ENCODE measurements at places on chromosomes 2 and 18. TPM values are rescaled to one million over a fixed set of nuclear protein-coding genes. Genes with fewer than 3 reads are reported as not detected.

DNA sequence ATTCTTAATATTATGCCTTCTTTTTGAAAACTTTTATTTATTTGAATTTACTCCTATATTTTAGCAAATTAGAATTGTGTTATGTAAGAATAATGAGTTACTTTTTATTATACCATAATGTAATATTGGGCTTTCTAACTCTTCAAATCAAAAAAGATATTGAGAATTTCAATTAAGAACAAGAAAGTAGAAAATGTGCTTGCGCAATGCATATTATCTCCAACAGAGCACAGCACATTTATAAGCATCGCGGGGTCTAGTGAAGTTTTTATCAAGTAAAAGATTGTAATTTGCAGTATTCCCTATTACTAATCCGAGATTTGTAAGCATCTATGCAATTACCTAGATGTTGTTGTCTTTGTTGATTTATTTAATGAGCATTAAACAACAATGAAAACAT is 829.1 kb upstream of the CNTNAP5 start:
- H3K27ac ChIP-seq: no peak overlapping the region
- H3K4me1 ChIP-seq: no peaks in the 10 kb centered on the region
- H3K4me3 ChIP-seq: no peak overlapping the region
- no peak for DNase-seq

GRCh38 chr2:229774237-229774636 is 59.9 kb upstream of the DNER start:
- no peak for DNase-seq
- H3K4me1 ChIP-seq: no peaks in the 10 kb centered on the region
- no peak overlapping the region for H3K27ac ChIP-seq
- no peak overlapping the region for H3K4me3 ChIP-seq
- H3K36me3 ChIP-seq: peaks cover 42% of the 10 kb centered on the region

DNA sequence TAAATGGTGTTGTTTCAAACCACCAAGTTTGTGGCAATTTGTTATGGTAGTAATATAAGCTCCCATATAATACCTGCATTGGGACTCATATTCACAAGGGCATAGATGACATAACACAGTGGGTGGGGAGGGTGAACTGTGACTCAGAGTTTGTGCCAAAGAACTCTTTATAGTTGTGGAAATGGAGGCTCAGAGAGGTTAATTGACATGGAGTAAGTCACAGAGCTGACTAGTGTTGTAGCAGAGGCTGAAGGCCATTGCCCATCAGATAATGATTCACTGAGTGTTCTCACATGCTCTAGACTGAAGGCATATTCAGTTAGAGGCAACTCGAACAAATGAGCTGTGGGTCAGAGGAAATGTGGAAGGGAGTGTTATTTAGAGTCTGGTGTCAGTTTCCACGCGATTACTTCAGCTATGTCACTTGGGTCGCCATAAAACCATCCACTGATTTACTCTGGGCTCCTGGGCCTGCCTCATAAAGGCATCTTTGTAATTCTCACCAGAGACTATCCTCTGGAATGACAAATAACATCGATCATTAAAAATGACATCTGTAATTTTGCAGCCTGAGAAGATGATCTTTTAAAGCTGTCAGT is 264.7 kb downstream of the CCDC85A start:
- no peaks in the 10 kb centered on the region for H3K36me3 ChIP-seq
- H3K27ac ChIP-seq: no peak overlapping the region
- DNase-seq: no peak
- H3K4me3 ChIP-seq: no peak overlapping the region
- H3K4me1 ChIP-seq: peaks cover 16% of the 10 kb centered on the region
- no peaks in the 10 kb centered on the region for H3K27me3 ChIP-seq

The C2orf66 gene
- 1.4 TPM for total RNA-seq

DNA sequence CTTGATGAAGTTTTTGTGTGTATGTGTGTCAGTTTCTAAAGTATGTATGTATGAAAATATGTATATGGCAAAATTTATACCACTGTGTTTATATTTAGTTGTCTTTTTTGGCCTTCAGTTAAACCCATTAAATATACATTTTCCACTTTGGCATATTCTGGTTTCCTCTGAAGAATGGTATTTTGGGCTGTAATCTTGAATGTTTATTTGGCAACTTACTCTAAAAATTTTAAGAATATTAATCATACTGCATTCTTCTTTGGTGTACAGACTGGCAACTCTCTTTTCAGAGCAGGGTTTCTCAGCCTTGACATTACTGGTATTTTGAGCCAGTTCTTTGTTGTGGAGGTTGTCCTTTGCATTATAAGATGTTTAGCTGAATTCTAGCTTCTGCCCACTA is 27.9 kb upstream of the CCBE1 start:
- H3K4me3 ChIP-seq: no peak overlapping the region
- H3K4me1 ChIP-seq: no peaks in the 10 kb centered on the region
- H3K27me3 ChIP-seq: no peaks in the 10 kb centered on the region
- no peak overlapping the region for H3K27ac ChIP-seq

DNA sequence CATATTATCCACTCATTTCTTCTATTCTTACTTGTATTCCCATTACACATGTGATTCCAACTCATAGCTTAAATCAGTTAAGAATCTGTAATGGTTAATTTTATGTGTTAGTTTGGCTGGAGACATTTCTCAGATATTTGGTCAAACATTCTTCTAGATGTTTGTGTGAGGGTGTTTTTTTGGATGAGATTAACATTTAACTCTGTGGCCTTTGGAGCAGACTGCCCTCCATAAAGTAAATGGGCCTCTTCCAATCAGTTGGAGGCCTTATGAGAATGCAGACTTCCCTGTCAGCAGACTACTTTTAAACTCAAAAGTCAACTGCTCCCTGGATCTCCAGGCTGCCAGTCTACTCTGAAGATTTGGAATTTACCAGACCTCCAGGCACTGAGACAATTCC is 976.8 kb upstream of the ACVR2A start:
- H3K4me3 ChIP-seq: no peak overlapping the region
- DNase-seq: no peak
- no peaks in the 10 kb centered on the region for H3K27me3 ChIP-seq
- H3K4me1 ChIP-seq: no peaks in the 10 kb centered on the region
- no peak overlapping the region for H3K27ac ChIP-seq

- H3K4me1 ChIP-seq: peaks cover 27% of the 10 kb centered on the region
- no peak overlapping the region for H3K27ac ChIP-seq
- H3K36me3 ChIP-seq: no peaks in the 10 kb centered on the region
- no peak for DNase-seq
Measured at GRCh38 chr2:72828840-72829507, 3.1 kb upstream of the EXOC6B start.

GRCh38 chr2:28432362-28432761 is 39.7 kb downstream of the FOSL2 start:
- DNase-seq: no peak
- no peak overlapping the region for H3K4me3 ChIP-seq
- no peaks in the 10 kb centered on the region for H3K36me3 ChIP-seq
- H3K4me1 ChIP-seq: peaks cover 9% of the 10 kb centered on the region

GRCh38 chr18:49682173-49682802 is 120.4 kb downstream of the LIPG start:
- no peak overlapping the region for H3K27ac ChIP-seq
- no peaks in the 10 kb centered on the region for H3K27me3 ChIP-seq
- H3K4me3 ChIP-seq: no peak overlapping the region
- peaks cover 13% of the 10 kb centered on the region for H3K4me1 ChIP-seq
- H3K36me3 ChIP-seq: no peaks in the 10 kb centered on the region
- DNase-seq: no peak

- H3K27me3 ChIP-seq: peaks cover 2% of the 10 kb centered on the region
- DNase-seq: no peak
- no peaks in the 10 kb centered on the region for H3K4me1 ChIP-seq
Measured at GRCh38 chr2:133476931-133477615, 91.2 kb downstream of the NCKAP5 start.

The MPP4 gene
- total RNA-seq: 0.13 TPM

The MEMO1 gene
- total RNA-seq: 59.6 TPM

DNA sequence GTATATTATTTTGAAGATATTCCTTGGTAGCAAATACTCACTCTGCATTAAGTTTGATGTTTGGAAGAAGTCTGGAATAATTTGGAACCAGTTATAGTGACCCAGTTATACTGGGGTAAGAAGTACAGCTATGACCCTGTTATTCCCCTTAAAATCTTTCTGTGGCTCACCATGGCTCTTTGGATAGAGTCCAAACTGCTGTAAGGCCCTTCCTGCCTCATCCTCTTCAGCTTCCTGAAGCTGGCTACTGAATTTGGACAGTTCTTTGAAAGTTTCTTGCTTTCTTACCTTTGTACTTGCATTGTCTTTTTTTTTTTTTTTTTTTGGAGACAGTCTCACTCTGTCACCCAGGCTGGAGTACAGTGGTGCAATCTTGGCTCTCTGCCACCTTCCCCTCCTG is 85.6 kb downstream of the ABI2 start:
- H3K36me3 ChIP-seq: peaks cover 42% of the 10 kb centered on the region
- no peak overlapping the region for H3K27ac ChIP-seq
- DNase-seq: no peak
- no peak overlapping the region for H3K4me3 ChIP-seq

DNA sequence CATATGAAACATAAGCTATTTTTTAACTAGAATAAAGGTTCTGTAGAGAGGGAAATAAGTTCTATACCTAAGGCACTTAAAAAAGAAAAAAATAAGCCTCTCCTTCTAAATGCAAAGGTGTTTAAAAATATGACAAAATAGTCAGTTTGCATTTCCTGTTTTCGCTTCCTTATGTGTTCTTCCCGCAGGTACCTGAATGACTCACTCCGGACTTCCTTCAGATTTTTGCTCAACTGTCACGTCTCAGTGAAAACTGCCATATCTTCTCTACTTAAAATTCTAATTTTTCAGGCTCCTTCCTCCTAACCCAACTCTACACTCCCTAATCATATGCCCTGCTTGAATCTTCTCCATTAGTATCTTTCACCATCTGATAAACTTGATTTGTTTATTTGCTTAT is 1333.1 kb downstream of the LRP1B start:
- H3K4me1 ChIP-seq: peaks cover 4% of the 10 kb centered on the region
- H3K4me3 ChIP-seq: no peak overlapping the region
- no peaks in the 10 kb centered on the region for H3K27me3 ChIP-seq
- DNase-seq: no peak
- no peaks in the 10 kb centered on the region for H3K36me3 ChIP-seq

GRCh38 chr18:10119991-10120390 is 206.2 kb downstream of the VAPA start:
- no peak overlapping the region for H3K4me3 ChIP-seq
- H3K27ac ChIP-seq: no peak overlapping the region
- H3K4me1 ChIP-seq: peaks cover 5% of the 10 kb centered on the region
- no peaks in the 10 kb centered on the region for H3K36me3 ChIP-seq
- DNase-seq: no peak
- no peaks in the 10 kb centered on the region for H3K27me3 ChIP-seq

The RNF181 gene
- 155 TPM for total RNA-seq

The GPC1 gene
- 4.5 TPM for total RNA-seq

DNA sequence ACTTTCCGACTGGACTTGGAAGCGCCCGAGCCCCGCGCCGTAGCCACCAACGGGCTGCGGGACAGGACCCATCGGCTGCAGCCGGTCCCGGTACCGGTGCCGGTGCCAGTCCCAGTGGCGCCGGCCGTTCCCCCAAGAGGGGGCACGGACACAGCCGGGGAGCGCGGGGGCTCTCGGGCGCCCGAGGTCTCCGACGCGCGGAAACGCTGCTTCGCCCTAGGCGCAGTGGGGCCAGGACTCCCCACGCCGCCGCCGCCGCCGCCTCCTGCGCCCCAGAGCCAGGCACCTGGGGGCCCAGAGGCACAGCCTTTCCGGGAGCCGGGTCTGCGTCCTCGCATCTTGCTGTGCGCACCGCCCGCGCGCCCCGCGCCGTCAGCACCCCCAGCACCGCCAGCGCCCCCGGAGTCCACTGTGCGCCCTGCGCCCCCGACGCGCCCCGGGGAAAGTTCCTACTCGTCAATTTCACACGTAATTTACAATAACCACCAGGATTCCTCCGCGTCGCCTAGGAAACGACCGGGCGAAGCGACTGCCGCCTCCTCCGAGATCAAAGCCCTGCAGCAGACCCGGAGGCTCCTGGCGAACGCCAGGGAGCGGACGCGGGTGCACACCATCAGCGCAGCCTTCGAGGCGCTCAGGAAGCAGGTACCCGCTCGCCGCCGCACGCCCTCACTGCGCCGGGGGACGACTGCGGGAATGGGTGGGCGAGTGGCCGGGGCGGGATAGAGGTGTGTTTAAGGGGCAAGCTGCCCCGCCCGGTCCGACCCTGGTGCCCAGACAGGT is 713 bp downstream of the ATOH8 start:
- peak overlapping the region; percentile 88 for H3K4me3 ChIP-seq
- peaks cover 26% of the 10 kb centered on the region for H3K27me3 ChIP-seq

The FOXI3 gene
- 0.69 TPM for total RNA-seq

DNA sequence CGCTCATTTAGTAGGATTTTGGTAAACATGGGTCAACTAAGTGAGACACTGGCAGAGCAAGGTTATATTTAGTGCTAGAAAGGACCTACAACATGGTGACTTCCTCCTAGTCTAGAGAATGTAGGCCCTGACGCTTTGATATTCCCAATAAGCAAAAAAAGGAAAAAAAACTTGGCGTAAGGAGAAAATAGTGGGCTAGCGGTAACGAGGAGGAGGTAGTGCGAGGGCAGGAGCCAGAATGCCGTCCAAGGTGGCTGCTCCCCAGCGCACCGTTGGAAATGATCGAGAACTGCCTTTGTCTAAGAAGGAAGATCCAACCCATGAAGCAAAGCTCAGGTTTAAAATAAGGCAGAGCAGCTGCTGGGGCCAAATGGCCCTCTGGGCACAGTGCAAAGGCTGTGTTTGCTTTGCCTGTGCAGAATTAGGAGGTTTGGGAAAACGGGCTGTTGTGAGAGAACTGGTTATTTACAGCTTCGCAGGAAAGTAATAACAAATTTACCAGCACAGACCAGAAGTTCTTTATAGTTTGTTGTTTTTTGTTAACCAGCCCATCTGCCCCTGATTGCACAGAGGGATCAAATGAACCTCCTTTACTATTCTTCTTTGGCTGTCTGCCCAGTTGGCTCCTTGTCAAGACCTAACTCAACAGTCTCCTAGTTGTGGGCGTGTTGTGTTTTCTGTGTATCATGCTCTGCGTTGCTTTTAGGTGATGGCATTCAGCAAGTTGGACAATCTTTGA is 86.6 kb downstream of the ITGB1BP1 start:
- H3K4me1 ChIP-seq: peaks cover 4% of the 10 kb centered on the region
- peaks cover 1% of the 10 kb centered on the region for H3K27me3 ChIP-seq
- no peak for DNase-seq

DNA sequence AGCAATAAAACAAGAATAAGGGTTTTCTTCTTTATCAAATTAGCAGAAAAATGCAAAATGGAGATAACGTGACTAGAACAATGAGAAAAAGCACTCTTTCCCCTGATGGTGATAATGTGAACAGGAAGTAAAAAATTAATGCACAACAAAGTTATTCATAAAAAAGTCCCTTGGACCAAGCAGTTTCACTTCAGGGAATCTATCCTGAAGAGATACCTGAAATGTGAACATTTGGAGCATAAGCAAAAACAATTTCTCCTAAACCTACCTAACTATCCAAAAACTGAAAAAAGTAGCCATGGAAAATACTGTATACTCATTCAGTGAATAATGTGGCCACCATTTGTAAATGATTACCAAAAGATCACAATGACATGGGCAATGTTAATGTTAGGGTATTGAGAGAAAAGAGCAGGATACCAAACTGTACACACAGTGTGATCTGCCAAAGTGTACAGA is 48.7 kb downstream of the TRIP12 start:
- H3K4me3 ChIP-seq: no peak overlapping the region
- H3K27ac ChIP-seq: peak overlapping the region; percentile 10
- DNase-seq: no peak
- H3K36me3 ChIP-seq: peaks cover 13% of the 10 kb centered on the region
